Neural progenitor cell (in vitro differentiated cells): ENCODE measurements at places on chromosomes 6 and 20. TPM values are rescaled to one million over a fixed set of nuclear protein-coding genes. Genes with fewer than 3 reads are reported as not detected.

GRCh38 chr6:90780141-90780540 lies 193.3 kb upstream of the MAP3K7 start:
- no peak overlapping the region for H3K4me3 ChIP-seq
- no peaks in the 10 kb centered on the region for H3K36me3 ChIP-seq
- H3K4me1 ChIP-seq, result peaks cover 9% of the 10 kb centered on the region
- H3K27me3 ChIP-seq, result no peaks in the 10 kb centered on the region

GRCh38 chr6:156952401-156952800 lies 175.2 kb downstream of the ARID1B start:
- H3K4me3 ChIP-seq, result no peak overlapping the region
- H3K36me3 ChIP-seq, result no peaks in the 10 kb centered on the region
- peaks cover 27% of the 10 kb centered on the region for H3K4me1 ChIP-seq
- no peak overlapping the region for H3K27ac ChIP-seq

- H3K4me1 ChIP-seq, result peaks cover 9% of the 10 kb centered on the region
- no peak overlapping the region for H3K27ac ChIP-seq
- no peaks in the 10 kb centered on the region for H3K27me3 ChIP-seq
- no peak overlapping the region for H3K4me3 ChIP-seq
- H3K36me3 ChIP-seq, result no peaks in the 10 kb centered on the region
Measured at GRCh38 chr6:124590001-124590400, 372.2 kb upstream of the RNF217 start.

DNA sequence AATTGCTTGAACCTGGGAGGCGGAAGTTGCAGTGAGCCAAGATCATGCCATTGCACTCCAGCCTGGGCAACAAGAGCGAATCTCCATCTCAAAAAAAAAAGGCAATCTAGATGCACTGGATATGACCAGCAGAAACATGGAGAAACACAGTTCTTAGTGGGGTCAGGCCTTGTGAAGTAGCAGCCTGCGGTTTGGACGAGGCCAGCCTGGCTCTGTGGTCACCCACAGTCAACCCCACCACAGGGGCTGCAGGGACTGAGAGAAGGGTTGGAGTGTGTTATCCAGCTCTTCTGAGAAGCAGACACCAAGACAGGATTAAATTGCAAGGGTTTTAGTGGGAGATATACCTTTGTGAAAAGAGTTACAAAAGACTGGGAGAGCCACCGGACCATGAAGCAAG lies 194.3 kb upstream of the PROKR2 start:
- no peak for DNase-seq
- no peak overlapping the region for H3K27ac ChIP-seq
- no peak overlapping the region for H3K4me3 ChIP-seq
- H3K4me1 ChIP-seq, result no peaks in the 10 kb centered on the region
- H3K27me3 ChIP-seq, result no peaks in the 10 kb centered on the region

- no peak for DNase-seq
- no peaks in the 10 kb centered on the region for H3K4me1 ChIP-seq
- H3K36me3 ChIP-seq, result no peaks in the 10 kb centered on the region
- no peak overlapping the region for H3K4me3 ChIP-seq
- no peak overlapping the region for H3K27ac ChIP-seq
Measured at GRCh38 chr6:4554645-4555044, 221.6 kb upstream of the CDYL start.

- no peaks in the 10 kb centered on the region for H3K36me3 ChIP-seq
- peak; percentile 60 for DNase-seq
- no peaks in the 10 kb centered on the region for H3K27me3 ChIP-seq
- H3K4me3 ChIP-seq, result no peak overlapping the region
- H3K4me1 ChIP-seq, result peaks cover 5% of the 10 kb centered on the region
Measured at GRCh38 chr20:61980647-61981583, 84.8 kb downstream of the TAF4 start.

DNA sequence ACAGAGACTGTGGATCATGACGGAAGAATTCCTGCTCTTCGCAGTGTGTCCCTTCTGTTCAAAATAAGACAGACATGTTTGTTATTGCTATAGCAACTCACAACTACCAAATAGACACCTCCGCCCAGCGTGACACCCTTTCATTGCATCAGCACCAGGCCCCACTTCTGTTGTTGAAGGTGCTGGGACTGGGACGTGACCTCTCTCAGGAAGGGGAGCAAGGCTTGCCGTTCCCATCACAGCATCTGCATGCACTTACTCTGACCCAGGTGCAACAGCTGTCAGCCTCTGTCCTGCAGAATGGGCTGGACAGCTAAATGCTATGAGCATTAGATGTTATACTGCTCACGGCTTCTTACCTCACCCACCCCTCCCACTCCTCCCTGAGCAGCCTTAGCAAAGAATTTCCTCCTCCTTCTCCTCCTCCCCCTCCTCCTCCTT lies 94.1 kb downstream of the DACT2 start:
- no peaks in the 10 kb centered on the region for H3K27me3 ChIP-seq
- no peak overlapping the region for H3K4me3 ChIP-seq
- peak; percentile 42 for DNase-seq
- H3K27ac ChIP-seq, result no peak overlapping the region

GRCh38 chr20:50472693-50473664 lies 37.2 kb upstream of the PTPN1 start:
- DNase-seq, result no peak
- no peak overlapping the region for H3K4me3 ChIP-seq
- H3K4me1 ChIP-seq, result no peaks in the 10 kb centered on the region

DNA sequence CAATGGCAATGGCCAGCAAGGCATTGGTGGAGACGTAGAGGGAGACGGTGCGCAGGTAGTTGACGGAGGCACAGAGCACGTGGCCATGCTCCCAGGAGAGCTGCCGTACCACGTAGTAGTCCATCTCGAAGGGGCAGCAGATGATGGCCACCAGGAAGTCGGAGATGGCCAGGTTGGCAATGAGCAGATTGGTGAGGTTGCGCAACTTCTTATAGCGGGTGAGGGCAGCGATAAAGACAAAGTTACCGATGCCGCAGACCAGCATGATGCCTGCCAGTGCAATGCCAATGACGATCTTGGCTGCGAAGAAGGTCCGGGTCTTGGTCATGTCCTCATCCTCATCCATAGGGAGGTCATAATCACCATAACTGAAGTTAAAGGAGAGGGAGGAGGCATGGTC lies 2.8 kb downstream of the PROKR2 start:
- no peak for DNase-seq
- no peak overlapping the region for H3K4me3 ChIP-seq
- peaks cover 62% of the 10 kb centered on the region for H3K27me3 ChIP-seq
- H3K36me3 ChIP-seq, result no peaks in the 10 kb centered on the region
- no peak overlapping the region for H3K27ac ChIP-seq

DNA sequence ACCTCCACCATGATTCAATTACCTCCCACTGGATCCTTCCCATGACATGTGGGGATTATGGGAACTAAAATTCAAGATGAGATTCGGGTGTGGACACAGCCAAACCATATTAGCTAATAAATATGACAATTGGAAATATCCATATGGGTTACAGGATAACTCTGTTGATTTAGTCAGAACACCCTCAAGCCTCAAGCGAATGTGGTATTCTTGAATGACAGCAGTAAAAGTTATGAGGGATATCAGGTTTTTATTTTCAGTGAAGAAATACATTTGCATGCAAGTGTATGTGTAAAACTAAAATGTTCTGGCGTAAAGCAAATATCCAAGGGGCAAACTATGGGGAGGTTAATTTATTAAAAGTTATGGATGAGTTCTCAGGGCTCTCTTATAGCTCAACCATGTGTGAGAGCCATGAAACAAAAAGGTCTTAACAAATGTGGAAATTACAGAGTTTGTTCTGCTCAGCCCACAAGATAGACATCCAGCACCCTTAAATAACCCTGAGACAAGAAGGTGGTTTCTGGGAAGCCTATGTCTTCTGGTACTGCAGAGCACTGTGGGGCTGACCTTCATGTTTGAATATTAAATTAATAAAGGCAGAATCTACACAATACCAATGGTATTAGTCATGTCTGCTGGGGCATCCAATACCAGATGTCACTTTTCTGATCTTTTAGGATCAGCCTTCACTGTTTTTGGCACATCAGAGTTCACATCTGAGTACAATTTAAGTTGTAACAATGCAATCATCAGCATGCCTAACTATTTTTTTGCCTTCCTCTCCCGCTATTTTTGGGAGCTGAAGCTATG lies 370.5 kb upstream of the RSPO3 start:
- no peaks in the 10 kb centered on the region for H3K36me3 ChIP-seq

GRCh38 chr6:25053875-25054371 lies 118.2 kb upstream of the RIPOR2 start:
- H3K4me3 ChIP-seq, result no peak overlapping the region
- no peaks in the 10 kb centered on the region for H3K27me3 ChIP-seq
- no peak overlapping the region for H3K27ac ChIP-seq
- H3K4me1 ChIP-seq, result peaks cover 6% of the 10 kb centered on the region

GRCh38 chr20:62482146-62482809 lies 6.5 kb upstream of the GATA5 start:
- H3K4me1 ChIP-seq, result peaks cover 42% of the 10 kb centered on the region
- DNase-seq, result peak; percentile 53
- peaks cover 95% of the 10 kb centered on the region for H3K27me3 ChIP-seq
- H3K27ac ChIP-seq, result no peak overlapping the region
- H3K36me3 ChIP-seq, result no peaks in the 10 kb centered on the region
- H3K4me3 ChIP-seq, result peak overlapping the region; percentile 14

GRCh38 chr6:124780623-124781022 lies 181.6 kb upstream of the RNF217 start:
- H3K4me1 ChIP-seq, result no peaks in the 10 kb centered on the region
- H3K4me3 ChIP-seq, result no peak overlapping the region
- no peak overlapping the region for H3K27ac ChIP-seq
- H3K36me3 ChIP-seq, result no peaks in the 10 kb centered on the region
- H3K27me3 ChIP-seq, result no peaks in the 10 kb centered on the region

GRCh38 chr6:169094552-169094950 lies 159.1 kb downstream of the THBS2 start:
- H3K4me3 ChIP-seq, result no peak overlapping the region
- no peak for DNase-seq
- H3K27me3 ChIP-seq, result no peaks in the 10 kb centered on the region
- H3K27ac ChIP-seq, result no peak overlapping the region
- peaks cover 17% of the 10 kb centered on the region for H3K4me1 ChIP-seq

GRCh38 chr6:99241905-99242534 lies 107.5 kb downstream of the FAXC start:
- H3K27ac ChIP-seq, result no peak overlapping the region
- no peaks in the 10 kb centered on the region for H3K27me3 ChIP-seq
- H3K36me3 ChIP-seq, result no peaks in the 10 kb centered on the region
- DNase-seq, result peak; percentile 56
- no peaks in the 10 kb centered on the region for H3K4me1 ChIP-seq

- no peak for DNase-seq
- H3K4me3 ChIP-seq, result no peak overlapping the region
- H3K27ac ChIP-seq, result no peak overlapping the region
- H3K4me1 ChIP-seq, result no peaks in the 10 kb centered on the region
Measured at GRCh38 chr6:168102315-168102985, 23.4 kb upstream of the FRMD1 start.

- H3K27ac ChIP-seq, result no peak overlapping the region
- H3K4me3 ChIP-seq, result no peak overlapping the region
- no peaks in the 10 kb centered on the region for H3K4me1 ChIP-seq
- no peaks in the 10 kb centered on the region for H3K27me3 ChIP-seq
- H3K36me3 ChIP-seq, result no peaks in the 10 kb centered on the region
Measured at GRCh38 chr6:116941727-116942126, 64.7 kb downstream of the RFX6 start.

The LRRN4 gene
- total RNA-seq, result not detected in 2 replicates

The SLC22A23 gene
- 0.99 and 3.3 TPM in 2 replicates for total RNA-seq

The MOXD1 gene
- total RNA-seq, result 2.3 and 4.8 TPM in 2 replicates

The PAK5 gene
- total RNA-seq, result 1.6 and 1.9 TPM in 2 replicates

The SYCP2 gene
- total RNA-seq, result 0.06 and 0.88 TPM in 2 replicates

The PREP gene
- 24.3 and 28.6 TPM in 2 replicates for total RNA-seq

The TSPO2 gene
- total RNA-seq, result not detected in 2 replicates

The PHACTR3 gene
- 0.22 and 1.4 TPM in 2 replicates for total RNA-seq
